ENCODE measurements at places on chromosomes 2 and 18. TPM values are rescaled to one million over a fixed set of nuclear protein-coding genes. Genes with fewer than 3 reads are reported as not detected.

DNA sequence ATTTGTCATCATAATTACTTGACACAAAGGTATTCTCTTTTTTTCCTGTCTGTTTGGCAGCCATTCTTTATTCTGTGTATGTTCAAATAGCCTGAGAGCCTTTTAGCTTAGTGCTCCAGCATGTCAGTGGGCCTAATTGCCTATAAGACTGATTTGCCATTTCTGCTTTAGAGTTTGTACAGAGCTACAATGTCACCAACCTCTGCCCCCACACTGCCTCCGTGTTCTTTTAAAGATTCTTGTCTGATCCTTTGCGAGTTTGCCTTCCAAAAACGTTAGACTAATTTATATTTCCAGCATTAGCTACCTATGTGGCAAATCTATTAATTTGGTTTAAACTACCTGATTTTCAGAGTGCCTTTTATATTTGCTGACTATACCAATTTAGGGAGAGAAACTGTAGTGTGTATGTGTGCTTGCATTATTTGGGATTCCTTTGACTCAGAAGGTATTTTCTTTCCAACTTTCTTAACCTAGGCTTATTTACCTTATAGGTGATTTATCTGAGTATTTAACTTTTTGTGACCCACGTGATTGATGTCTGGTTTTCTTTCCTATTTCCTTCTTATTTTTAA, 70.8 kb downstream of the FAM117B start:
- no peaks in the 10 kb centered on the region for H3K36me3 ChIP-seq
- H3K27ac ChIP-seq, result no peak overlapping the region

DNA sequence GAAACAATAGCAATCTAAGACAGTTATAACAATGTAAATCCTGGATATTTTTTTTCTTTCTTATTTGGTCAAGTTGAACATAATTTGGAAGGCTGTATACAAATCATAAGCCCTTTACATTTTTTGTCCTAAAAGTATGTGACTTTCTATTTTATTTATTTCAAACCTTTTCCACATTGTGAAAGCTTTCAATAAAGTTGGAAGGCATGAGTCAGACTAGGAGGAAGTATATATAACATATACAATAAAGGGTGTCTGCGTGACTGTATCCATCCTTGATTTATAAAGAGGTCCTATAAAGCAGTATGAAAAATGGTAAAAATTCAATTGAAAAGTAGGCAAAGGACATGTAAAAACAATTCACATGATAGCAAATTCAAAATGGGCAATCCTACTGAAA, 44.4 kb downstream of the CRACDL start:
- no peak overlapping the region for H3K4me3 ChIP-seq
- H3K27me3 ChIP-seq, result no peaks in the 10 kb centered on the region
- no peak for DNase-seq
- no peaks in the 10 kb centered on the region for H3K36me3 ChIP-seq
- H3K4me1 ChIP-seq, result no peaks in the 10 kb centered on the region

DNA sequence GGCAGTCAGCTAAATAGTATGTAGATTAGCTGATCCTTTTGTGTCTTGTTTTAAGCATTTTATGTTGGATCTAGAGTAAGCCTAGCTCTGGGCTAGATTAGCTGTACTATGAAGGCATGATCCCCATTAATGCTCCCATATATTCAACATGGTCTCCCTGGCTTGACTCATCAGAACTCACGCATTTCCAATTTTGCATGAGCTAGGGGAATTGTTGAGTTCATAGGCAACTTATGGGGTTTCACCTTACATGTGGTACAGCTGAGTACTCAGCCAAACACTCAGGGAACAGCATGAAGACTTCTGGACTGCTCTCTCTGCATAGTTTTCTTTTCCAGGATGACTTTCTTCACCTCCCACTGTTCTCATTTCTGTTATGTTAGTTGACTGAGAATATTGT, 248.2 kb downstream of the TMX3 start:
- H3K4me3 ChIP-seq, result no peak overlapping the region
- H3K27me3 ChIP-seq, result no peaks in the 10 kb centered on the region
- no peaks in the 10 kb centered on the region for H3K4me1 ChIP-seq
- no peaks in the 10 kb centered on the region for H3K36me3 ChIP-seq
- DNase-seq, result no peak
- no peak overlapping the region for H3K27ac ChIP-seq

- no peaks in the 10 kb centered on the region for H3K4me1 ChIP-seq
- H3K36me3 ChIP-seq, result no peaks in the 10 kb centered on the region
- no peak for DNase-seq
- H3K4me3 ChIP-seq, result no peak overlapping the region
- H3K27ac ChIP-seq, result no peak overlapping the region
- H3K27me3 ChIP-seq, result no peaks in the 10 kb centered on the region
These were observed 88.4 kb downstream of the ARHGAP15 start for GRCh38 chr2:143217512-143218115.

ABCB11 gene
- not detected for total RNA-seq

GRCh38 chr2:183000846-183001245, 37.4 kb downstream of the NCKAP1 start:
- DNase-seq, result no peak
- H3K4me3 ChIP-seq, result no peak overlapping the region
- no peaks in the 10 kb centered on the region for H3K27me3 ChIP-seq
- no peaks in the 10 kb centered on the region for H3K36me3 ChIP-seq

GRCh38 chr18:78971511-78972245, 7.9 kb upstream of the SALL3 start:
- no peaks in the 10 kb centered on the region for H3K27me3 ChIP-seq
- no peak overlapping the region for H3K27ac ChIP-seq
- H3K36me3 ChIP-seq, result no peaks in the 10 kb centered on the region
- DNase-seq, result no peak
- H3K4me1 ChIP-seq, result no peaks in the 10 kb centered on the region

ZBTB7C gene
- not detected for total RNA-seq

GRCh38 chr2:190819840-190820301, 60.8 kb upstream of the GLS start:
- H3K4me1 ChIP-seq, result no peaks in the 10 kb centered on the region
- H3K27ac ChIP-seq, result no peak overlapping the region
- H3K36me3 ChIP-seq, result no peaks in the 10 kb centered on the region
- H3K4me3 ChIP-seq, result no peak overlapping the region
- DNase-seq, result no peak

FAM237A gene
- total RNA-seq, result not detected

GRCh38 chr2:190882411-190882766, 1.8 kb downstream of the GLS start:
- 0 out of 2 replicates have a peak, but pooled peaks cover 2% of the 10 kb centered on the region for H3K4me1 ChIP-seq
- peak; percentile 51 for DNase-seq
- H3K27ac ChIP-seq, result peak overlapping the region; percentile 95
- H3K27me3 ChIP-seq, result no peaks in the 10 kb centered on the region
- H3K4me3 ChIP-seq, result peak overlapping the region; percentile 94

GRCh38 chr18:51137891-51138290, 59.6 kb downstream of the MEX3C start:
- no peak overlapping the region for H3K4me3 ChIP-seq
- DNase-seq, result no peak
- H3K36me3 ChIP-seq, result no peaks in the 10 kb centered on the region
- no peaks in the 10 kb centered on the region for H3K27me3 ChIP-seq
- no peaks in the 10 kb centered on the region for H3K4me1 ChIP-seq

STPG4 gene
- total RNA-seq, result not detected

GRCh38 chr2:23859983-23860382, 66.9 kb downstream of the ATAD2B start:
- no peak overlapping the region for H3K4me3 ChIP-seq
- H3K36me3 ChIP-seq, result no peaks in the 10 kb centered on the region
- no peaks in the 10 kb centered on the region for H3K27me3 ChIP-seq
- H3K4me1 ChIP-seq, result peaks cover 10% of the 10 kb centered on the region

GRCh38 chr18:23689616-23690504, 607 bp downstream of the LAMA3 start:
- peaks cover 10% of the 10 kb centered on the region for H3K27me3 ChIP-seq
- H3K4me1 ChIP-seq, result no peaks in the 10 kb centered on the region
- no peak for DNase-seq
- no peak overlapping the region for H3K4me3 ChIP-seq
- no peaks in the 10 kb centered on the region for H3K36me3 ChIP-seq

GAREM1 gene
- total RNA-seq, result 0.05 TPM

DNA sequence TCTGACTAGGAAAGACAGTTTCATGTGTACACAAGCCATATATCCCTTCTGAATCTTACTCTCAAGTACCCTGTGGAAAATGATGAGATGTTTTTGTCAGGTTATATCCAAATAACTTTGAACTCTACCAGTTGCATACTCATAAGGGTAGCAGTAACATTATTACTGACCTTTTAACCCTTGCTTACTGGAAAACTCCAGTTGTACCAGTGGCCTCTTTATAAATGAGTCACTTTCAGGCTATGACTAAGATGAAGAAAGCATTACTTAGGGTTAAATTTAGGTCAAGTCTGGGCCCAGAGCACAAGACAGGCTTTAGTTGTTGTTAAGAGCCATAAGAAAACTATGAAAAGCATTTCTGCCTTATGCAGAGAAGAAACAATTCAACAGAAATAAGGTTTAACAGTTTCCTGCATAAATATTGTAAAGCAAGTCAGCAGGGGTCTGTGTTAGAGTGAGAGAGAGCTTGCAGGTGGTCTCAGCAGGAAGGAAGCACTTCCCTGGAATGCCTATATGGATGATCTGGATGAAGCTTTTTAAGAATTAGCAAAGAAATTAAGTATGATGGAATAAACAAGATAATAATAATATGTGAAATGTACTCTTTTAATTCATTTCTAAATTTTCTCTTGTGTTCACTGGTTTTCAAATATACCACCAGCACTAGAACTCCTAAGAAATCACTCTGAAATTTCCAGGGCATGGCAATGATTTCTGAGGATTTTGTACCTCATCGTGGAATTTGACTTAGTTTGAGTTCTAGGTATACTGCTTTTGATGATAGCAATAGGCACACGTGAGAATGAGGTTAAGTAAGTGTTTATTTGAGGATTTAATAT, 126.6 kb downstream of the UBE2E3 start:
- H3K27ac ChIP-seq, result peak overlapping the region; percentile 83
- DNase-seq, result peak; percentile 74
- H3K27me3 ChIP-seq, result no peaks in the 10 kb centered on the region

HAAO gene
- 41.6 TPM for total RNA-seq

DNA sequence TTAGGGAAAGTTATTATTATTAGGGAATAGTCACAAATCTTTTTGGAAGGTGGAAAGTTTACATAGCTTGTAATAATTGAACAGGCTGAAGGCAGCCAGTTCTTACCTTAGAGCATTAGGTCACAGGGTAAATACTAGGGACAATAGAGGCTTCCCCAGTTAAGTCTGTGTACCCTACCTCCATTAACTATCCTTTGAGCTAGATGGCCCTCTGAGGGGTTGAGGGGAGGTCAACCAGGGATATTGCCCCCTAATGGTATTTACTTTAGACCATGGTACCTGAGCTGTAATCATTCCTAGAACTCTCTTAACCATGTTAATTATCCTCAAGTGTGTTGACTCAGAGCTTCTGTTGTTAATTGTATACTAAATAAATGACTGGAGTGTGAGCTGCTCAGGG, 120.5 kb upstream of the SCN7A start:
- no peaks in the 10 kb centered on the region for H3K27me3 ChIP-seq
- H3K4me1 ChIP-seq, result no peaks in the 10 kb centered on the region
- no peak overlapping the region for H3K27ac ChIP-seq
- no peak overlapping the region for H3K4me3 ChIP-seq
- no peak for DNase-seq
- H3K36me3 ChIP-seq, result no peaks in the 10 kb centered on the region

DNA sequence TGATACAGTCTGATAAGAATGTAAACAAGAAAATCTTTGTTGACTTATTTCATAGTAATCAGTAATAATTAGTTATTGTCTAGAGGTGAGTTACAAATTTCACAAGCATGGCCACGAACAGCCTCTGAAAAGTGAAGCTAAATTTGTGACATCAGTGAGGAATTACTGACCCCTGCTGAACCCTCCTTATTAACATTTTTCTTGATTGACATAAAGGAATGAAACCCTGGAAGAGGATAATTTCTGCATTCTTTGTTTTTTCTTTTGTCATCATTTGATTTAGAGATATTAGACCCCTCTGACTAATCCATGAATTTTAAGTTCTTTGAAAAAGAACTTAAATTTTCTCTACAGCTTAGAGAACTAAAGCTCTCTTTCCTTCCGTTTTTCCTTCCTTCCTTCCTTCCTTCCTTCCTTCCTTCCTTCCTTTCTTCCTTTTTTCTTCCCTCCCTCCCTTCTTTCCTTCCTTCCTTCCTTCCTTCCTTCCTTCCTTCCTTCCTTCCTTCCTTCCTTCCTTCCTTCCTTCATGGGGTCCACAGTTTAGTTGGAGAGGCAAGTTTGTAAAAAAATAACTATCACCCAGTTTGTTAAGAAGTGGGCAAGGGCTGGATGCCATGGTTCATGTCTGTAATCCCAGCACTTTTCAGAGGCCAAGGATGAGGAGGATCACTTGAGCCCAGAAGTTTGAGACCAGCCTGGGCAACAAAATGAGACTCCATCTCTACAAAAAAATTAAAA, 387.0 kb downstream of the MTX2 start:
- H3K27ac ChIP-seq, result no peak overlapping the region
- H3K4me3 ChIP-seq, result no peak overlapping the region
- no peaks in the 10 kb centered on the region for H3K4me1 ChIP-seq
- no peaks in the 10 kb centered on the region for H3K27me3 ChIP-seq
- DNase-seq, result no peak

TUBA3E gene
- not detected for total RNA-seq

- H3K27me3 ChIP-seq, result no peaks in the 10 kb centered on the region
- no peaks in the 10 kb centered on the region for H3K36me3 ChIP-seq
- H3K4me3 ChIP-seq, result no peak overlapping the region
- no peak overlapping the region for H3K27ac ChIP-seq
These were observed 141.5 kb upstream of the PKDCC start for GRCh38 chr2:41906338-41906725.

DOK6 gene
- not detected for total RNA-seq

DNA sequence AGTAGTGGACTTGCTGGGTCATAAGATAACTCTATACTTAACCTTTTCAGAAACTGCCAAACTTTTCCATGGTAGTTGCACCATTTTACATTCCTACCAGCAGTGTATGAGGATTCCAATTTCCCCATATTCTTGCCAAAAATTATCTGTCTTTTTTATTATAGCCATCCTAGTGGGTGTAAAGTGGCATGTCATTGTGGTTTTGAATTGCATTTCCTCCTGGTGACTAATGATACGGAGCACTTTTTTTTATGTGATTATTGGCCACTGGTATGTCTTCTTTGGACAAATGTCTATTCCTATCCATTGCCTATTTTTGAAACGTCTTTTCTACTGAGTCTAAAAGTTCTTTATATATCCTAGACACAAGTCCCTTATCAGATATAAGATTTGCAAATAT, 44.3 kb downstream of the CACNB4 start:
- DNase-seq, result no peak
- peaks cover 34% of the 10 kb centered on the region for H3K4me1 ChIP-seq
- no peaks in the 10 kb centered on the region for H3K27me3 ChIP-seq
- H3K4me3 ChIP-seq, result no peak overlapping the region
- no peaks in the 10 kb centered on the region for H3K36me3 ChIP-seq
- H3K27ac ChIP-seq, result no peak overlapping the region

GRCh38 chr2:39455826-39456225, 18.7 kb upstream of the MAP4K3 start:
- H3K36me3 ChIP-seq, result no peaks in the 10 kb centered on the region
- no peak overlapping the region for H3K4me3 ChIP-seq
- DNase-seq, result no peak
- no peaks in the 10 kb centered on the region for H3K4me1 ChIP-seq
- no peaks in the 10 kb centered on the region for H3K27me3 ChIP-seq

C1QL2 gene
- total RNA-seq, result not detected

Data from GM12878 (cell line).